GM12864 (cell line): ENCODE measurements at places on chromosomes 7 and 10.

GRCh38 chr10:130189608-130190054, 53.4 kb downstream of the GLRX3 start:
- no peak for DNase-seq

DNA sequence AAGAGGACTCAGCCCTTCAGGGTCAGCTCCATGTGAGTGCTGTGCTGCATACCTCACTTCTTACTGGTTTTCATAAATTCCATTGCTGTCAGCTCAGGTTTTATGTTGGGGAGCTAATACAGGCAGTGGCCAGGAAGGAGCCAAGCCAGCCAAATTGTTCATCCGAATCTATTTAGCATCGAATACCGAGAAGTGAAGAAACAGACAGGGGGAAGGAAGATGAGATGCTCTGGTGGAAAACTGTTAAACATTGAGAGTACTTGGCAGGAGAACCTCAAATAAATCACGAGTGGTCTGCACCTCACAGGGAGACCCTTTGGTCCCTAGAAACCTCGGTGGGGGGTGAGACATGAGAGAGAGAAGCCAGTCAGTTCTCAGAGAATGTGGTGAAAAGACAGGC, 196.0 kb upstream of the TMEM72 start:
- DNase-seq = no peak

- peak; percentile 5 for DNase-seq
Observed at GRCh38 chr10:32005050-32005449, 51.2 kb downstream of the KIF5B start.

DNA sequence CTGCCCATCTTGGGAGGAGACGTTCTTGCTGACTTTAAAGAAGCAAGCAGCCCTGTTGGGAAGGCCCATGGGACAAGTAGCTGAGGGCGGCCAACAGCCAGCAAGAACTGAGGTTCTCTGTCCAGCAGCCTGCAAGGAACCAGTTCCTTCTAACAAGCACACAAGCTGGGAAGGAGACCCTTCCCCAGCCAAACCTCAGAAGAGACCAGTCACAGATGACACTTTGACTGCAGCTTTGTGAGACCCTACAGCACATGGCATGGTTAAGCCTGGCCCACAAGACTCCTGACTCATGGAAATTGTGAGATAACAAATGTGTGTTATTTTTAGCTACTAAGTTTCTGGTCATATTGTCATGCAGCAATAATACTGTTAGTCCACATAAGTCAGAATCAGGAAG, 99.9 kb downstream of the PRLHR start:
- no peak for DNase-seq

- no peak for DNase-seq
Observed at GRCh38 chr10:48576501-48576900, 28.4 kb downstream of the ARHGAP22 start.

GRCh38 chr7:142791502-142791901, 20.7 kb downstream of the PRSS2 start:
- no peak for DNase-seq

- no peak for DNase-seq
Observed at GRCh38 chr10:103042129-103042528, 124.0 kb downstream of the CNNM2 start.

GRCh38 chr7:87935384-87935706, 1.3 kb downstream of the ADAM22 start:
- no peak for DNase-seq

- no peak for DNase-seq
Observed at GRCh38 chr10:33982995-33983394, 648.5 kb upstream of the NRP1 start.

GRCh38 chr7:47546733-47547494, 35.0 kb downstream of the TNS3 start:
- DNase-seq = no peak

DNA sequence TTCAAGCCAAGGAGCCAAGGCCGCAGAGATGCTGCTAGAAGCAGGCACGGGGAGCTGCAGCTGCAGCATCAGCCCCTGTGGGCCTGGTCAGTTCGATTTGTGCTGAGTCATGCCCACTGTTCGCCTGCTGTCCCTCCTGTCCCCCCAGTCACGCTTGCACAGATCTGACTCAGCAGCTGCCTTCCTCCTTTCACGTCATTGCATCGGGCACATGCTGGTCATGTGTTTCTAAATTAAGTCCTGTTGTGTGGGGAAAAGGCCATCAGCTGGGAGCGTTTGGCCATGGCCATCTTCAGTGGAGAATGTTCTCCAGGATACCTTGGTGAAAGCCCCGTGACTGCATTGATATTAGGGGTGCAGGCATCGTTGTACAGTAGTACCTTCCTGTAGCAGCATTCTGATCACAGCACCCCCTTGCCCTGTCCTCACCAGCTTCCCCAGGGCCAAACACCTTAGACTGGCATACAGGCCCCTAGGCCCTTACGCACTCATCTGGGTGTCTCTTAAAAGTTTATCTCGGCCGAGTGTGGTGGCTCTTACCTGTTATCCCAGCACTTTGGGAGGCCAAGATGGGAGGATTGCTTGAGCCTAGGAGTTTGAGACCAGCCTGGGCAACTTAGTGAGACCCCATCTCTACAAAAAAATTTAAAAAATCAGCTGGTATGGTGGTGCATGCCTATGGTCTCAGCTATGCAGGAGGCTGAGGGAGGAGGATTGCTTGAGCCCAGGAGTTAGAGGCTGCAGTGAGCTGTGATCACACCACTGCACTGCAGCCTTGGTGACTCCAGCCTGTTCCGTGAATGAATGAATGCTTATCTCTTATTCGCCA, 23.2 kb downstream of the POR start:
- no peak for DNase-seq

GRCh38 chr7:7820939-7821338, 102.5 kb upstream of the RPA3 start:
- peak; percentile 46 for DNase-seq

DNA sequence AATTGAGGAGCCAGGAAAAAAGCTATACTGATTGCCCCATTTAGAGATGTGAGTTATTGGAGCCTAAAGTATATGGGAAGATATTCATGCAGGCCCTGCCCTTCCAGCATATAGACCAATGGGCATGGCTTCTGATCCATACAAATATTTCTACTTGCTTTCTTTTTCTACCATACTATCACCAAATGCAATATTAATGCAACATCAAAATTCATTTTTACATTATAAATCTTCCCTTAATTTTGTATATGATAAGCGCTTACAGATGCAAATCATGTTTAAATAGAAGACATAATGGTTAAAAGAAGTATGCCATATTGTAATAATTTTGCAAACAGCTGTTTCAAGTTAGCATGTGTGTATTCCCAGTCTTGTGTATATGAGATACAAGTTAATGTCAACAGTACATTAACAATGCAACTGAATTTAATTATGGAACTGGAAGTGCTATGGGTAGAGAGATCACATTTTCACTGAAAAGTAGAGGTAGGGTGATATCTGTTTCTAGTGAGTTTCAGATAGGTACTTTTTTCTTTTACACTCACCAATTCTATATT, 24.6 kb upstream of the WNT16 start:
- DNase-seq = no peak

GRCh38 chr7:66682350-66683093, 53.8 kb downstream of the KCTD7 start:
- DNase-seq = no peak

GRCh38 chr10:55329796-55330195, 528.8 kb upstream of the PCDH15 start:
- no peak for DNase-seq

DNA sequence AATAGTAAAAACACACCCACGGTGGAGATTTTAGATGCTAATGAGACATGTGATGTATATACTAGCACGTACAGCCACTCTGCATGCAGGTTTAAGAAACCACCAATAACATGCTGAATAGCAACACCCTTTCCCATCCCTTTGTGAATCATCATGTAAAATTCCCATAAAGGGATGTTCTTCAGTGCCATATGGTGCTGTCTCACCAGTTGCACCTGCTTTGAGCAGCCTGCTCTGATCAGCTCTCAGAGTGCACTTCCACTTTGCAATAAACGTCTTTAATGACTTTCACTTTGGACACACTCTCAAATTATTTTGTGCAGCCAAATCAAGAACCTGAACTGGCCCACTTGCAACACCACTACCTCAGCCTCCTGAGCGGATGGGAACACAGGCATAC, 615.0 kb downstream of the ANKRD7 start:
- DNase-seq = no peak

GRCh38 chr10:9096288-9096687, 1041.8 kb downstream of the GATA3 start:
- no peak for DNase-seq

- DNase-seq = no peak
Observed at GRCh38 chr10:108788891-108789290, 1134.4 kb downstream of the XPNPEP1 start.

DNA sequence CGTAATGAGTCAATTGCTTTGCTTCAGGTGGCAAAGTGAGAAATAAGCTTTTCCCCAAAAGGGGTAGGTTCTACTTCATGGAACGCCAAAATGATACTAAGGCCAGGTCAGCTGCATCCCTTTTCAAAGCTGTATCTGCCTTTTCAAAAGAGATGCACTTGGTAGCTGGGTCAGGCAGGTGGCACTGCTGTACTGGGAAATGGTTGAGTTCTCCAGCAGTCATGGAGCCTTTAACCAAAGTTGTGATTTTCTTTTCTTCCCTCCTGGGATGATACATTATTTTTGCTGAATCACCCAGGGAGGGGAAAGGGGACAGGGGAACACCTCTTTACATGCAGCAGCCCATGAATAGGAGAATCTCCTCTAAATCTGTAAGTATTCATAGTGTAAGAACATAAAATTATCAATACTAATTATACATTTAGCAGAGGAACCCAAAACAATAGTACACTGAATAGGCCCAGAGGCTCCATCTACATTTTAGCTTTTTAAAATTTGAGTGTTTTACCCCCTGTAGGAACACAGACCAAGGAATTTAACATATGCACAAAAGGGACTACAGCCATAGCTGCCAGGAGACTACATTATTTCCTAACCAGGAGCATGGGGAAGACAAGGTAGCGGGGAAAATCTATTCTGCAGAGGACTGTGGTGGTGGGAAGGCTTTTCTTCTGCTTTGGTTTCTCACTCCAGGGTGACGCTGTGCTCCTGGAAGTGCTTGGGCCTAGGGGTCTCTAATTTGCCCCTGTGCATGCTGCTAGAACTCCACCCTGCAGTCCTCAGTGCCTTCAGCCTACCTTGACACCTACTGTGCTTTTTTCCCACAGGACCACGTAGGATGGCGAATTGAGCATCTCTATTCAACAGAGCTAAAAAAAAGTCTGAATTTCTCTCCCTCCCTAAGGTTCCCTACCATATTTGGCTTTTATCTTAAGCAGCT, 6.4 kb upstream of the GPR22 start:
- peak; percentile 3 for DNase-seq

- peak; percentile 30 for DNase-seq
Observed at GRCh38 chr7:50119815-50120637, 27.0 kb upstream of the ZPBP start.

- DNase-seq = no peak
Observed at GRCh38 chr7:50555594-50556140, 9.5 kb downstream of the DDC start.

DNA sequence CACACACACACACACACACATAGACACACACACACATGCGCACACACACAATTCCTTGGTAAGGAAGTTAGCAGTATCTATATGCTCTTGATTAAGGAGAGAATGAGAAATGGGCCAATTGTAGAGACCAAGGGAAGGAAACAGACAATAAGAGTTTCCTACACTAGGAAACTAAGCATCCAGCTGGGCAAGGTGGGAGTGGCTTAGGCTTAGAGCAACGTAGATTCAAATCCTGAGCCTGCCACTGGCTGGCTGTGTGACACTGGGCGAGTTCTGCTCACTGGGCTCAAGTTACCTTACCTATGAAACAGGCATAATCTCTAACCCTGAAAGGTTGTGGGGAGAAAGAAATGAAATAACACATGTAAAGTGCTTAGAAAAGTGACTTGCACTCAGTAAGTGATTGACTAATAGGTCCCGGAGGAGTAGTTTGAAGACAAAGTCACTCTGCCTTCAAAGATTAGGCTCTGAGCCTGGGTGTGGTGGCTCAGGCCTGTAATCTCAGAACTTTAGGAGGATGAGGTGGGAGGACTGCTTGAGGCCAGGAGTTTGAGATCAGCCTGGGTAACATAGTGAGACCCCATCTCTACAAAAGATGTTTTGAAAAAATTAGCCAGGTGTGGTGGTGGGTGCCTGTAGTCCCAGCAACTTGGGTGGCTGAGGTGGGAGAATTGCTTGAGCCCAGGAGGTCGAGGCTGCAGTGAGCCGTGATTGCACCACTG, 701.4 kb downstream of the PARD3 start:
- no peak for DNase-seq

GRCh38 chr7:75048435-75049379, 24.9 kb downstream of the RCC1L start:
- no peak for DNase-seq

- DNase-seq = no peak
Observed at GRCh38 chr10:6610647-6611046, 30.6 kb upstream of the PRKCQ start.

DNA sequence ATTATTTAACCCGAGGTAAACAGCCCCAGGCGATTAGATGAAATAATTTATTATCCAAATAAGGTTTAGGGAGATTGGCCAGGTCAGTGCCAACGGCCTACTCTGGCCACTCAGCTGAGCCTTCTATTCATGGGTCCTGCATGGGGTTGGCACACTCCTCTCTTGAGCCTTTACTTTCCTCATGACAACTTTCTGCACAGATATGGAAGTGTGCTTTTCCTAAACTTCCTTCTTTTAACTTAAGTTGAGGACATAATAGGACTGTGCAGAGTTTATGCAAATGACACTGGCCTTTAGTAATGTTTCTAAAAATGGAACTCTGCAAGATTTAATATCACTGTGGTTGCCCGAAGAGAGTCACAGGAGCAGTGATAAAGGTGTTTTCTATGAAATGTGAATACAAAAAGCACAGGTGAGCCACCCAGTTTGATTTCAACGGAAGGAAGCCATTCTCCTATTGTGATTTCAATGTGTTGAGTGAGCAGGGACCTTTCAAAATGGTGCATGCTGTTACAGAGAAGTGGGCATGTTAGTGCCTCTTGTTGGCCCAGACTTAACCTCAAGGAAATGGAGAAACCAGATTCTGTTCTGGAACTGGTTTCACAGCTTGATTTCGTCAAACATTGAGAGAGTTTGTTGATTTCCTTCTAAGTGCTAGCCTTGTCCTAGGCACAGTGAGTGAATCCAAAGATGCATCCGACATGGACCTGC, 55.7 kb downstream of the LYZL2 start:
- no peak for DNase-seq
